Fibroblast of lung (primary cell): ENCODE measurements at places on chromosomes 7 and 10. TPM values are rescaled to one million over a fixed set of nuclear protein-coding genes. Genes with fewer than 3 reads are reported as not detected.

DNA sequence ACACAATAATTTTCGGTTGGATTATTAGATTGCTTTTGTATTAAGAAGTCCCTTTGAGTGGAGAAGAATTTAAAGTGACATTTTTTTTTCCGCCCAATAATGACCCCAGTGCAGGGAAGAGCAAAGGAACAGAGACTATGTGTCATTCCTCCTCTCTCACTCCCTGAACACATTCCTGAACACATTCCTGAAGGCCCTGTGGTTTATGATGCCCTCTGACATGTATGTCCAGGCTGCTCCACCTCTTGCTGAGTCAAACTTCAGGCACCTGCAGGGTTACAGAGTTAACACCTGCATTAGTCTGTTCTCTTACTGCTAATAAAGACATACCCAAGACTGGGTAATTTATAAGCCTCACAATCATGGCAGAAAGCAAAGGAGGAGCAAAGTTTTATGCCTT lies 704.0 kb upstream of the LRRN3 start:
- peak; percentile 80 for DNase-seq

GRCh38 chr7:89401099-89401498 lies 605.6 kb upstream of the TEX47 start:
- DNase-seq, result no peak

- peak; percentile 25 for DNase-seq
Observed at GRCh38 chr7:157278791-157279724, 57.7 kb upstream of the DNAJB6 start.

DNA sequence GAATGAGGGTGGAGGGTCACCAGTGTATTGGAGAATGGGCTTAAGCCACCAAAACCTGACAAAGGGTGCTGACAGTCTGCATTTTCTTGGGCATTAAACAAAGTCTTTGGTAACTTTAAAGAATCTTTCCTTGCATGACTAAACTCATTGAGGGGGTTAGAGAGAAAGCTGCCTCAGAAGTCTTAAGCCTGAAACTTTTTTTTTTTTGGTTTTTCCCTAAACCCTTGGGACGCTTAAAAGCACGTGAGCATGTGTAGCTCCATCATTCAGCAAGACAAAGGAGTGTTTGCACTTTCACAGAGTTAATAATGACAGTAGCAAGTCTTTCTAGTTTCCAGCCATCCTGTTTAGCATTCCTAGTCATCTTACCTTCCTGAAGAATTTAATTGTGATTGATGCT lies 110.7 kb downstream of the LRMDA start:
- no peak for DNase-seq

- no peak for DNase-seq
Observed at GRCh38 chr10:75431180-75432111, at the start of gene LRMDA. Gene LRMDA (plus strand): TSS chr10:75431624.

DNA sequence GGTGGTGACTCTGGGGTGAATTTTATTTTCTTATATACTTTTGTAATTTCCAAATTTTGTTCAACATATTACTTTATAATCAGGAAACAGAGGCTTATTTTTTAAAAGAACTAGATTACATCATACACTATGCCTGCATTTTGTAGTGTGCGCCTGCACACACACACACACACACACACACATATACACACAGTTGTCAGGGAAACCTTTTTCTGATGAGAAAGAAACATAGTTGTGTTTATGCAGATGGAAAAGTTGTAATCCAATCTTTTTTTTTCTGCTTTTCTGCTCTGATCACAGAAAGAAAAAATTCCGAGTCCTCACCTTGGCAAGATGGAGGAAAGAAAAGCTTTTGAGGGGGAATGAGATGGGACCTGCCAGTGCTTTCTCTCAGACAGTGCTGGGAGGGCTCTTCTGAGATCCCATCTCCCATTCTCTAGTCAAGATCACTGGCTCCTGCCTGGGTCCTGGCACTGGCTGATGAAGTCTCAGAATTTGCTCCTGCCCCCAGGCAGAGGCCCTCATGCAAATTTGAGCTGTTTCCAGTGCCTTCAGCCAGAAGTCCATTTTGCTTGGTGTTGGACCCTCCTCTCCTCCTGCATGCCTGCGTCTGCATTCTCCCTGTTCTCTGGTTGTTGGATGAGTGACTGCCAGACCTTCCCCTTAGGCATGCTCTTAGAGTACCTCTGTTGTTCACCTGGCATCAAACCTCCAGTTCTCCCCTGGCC lies 59.7 kb downstream of the TLL2 start:
- DNase-seq, result no peak

The CNTNAP2 gene
- not detected in 2 replicates for total RNA-seq

GRCh38 chr7:115763347-115763746 lies 267.2 kb downstream of the TFEC start:
- DNase-seq, result no peak

DNA sequence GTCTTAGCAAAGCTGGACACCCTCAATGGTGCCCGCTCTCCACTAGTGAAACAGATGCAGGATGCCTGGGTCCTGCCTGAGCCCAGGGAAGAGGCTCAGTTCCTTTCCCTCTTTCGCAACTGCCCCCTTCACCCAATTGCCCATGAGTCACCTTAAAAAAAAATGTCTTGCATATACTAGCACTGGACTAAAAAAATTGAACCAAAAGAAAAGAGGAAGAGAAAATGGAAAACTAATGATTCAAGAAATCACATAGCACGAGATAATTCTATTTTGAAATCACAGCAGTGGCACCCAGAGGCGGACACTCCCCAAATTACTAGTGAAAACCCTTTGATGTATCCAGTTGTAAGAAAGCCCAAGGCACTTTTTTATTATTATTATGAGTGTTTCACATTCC lies 972.5 kb downstream of the LRMDA start:
- peak; percentile 38 for DNase-seq

GRCh38 chr7:106736508-106737201 lies 75.7 kb upstream of the CCDC71L start:
- peak; percentile 81 for DNase-seq

The C10orf62 gene
- not detected in 2 replicates for total RNA-seq

DNA sequence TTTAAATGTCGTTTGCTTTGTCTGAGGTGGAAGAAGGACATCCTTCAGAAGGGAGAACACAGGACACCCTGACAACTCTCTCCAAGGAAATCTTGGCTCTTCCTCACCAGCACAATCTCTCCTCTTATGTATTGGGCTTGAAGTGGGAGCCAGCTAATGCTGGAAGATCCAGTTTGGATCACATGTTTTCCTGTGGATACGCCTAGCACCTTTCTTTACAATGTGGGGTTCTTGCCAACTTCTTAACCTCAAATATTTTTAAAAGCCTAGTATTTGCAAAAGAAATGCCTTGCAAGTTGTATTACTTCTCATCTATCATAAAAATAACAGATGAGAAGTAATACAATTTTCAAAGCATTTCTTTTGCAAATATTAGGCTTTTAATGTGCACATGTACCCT lies 76.4 kb downstream of the FRMD4A start:
- DNase-seq, result no peak

- no peak for DNase-seq
Observed at GRCh38 chr10:15251791-15252380, 83.4 kb upstream of the NMT2 start.

DNA sequence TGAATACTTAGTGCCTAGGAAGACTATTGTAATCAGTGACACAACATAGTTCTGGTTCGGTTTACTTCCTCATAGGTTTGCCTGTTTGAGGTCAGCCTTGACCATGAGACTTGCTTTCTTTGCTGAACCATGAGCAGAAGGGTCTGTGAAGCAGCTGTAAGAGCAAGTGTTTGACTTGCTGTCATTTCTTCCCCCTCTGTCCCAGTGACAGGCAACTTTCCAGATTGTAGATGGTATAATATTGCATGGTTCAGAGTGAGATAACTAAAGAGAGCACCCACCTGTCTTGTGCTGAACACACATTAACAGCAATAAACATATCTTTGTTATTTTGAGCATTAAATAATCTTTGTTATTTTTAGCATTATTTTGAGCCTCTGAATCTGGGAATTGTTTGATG lies 9.3 kb upstream of the RTKN2 start:
- DNase-seq, result no peak

DNA sequence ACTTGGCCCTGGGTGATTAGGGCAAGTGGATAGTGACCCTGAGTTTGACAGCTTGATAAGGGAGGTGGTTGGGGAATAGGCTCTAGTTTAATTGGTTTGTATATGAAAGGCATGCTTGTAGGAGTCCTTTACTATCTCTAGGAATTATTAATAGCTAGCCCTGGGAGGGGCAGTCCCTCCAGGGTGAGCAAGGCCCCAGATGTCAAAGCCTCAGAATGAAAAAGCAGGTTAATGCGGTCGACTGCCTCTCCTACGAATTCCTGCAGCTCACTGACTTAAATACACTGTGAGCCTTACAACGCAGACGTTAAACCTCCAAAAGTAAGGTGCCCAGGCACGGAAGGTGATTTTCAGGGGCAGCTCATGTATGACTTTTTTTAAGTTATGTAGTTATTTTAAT lies 5.2 kb upstream of the BTBD16 start:
- DNase-seq, result no peak

The VSTM4 gene
- total RNA-seq, result 4.4 and 8.1 TPM in 2 replicates

DNA sequence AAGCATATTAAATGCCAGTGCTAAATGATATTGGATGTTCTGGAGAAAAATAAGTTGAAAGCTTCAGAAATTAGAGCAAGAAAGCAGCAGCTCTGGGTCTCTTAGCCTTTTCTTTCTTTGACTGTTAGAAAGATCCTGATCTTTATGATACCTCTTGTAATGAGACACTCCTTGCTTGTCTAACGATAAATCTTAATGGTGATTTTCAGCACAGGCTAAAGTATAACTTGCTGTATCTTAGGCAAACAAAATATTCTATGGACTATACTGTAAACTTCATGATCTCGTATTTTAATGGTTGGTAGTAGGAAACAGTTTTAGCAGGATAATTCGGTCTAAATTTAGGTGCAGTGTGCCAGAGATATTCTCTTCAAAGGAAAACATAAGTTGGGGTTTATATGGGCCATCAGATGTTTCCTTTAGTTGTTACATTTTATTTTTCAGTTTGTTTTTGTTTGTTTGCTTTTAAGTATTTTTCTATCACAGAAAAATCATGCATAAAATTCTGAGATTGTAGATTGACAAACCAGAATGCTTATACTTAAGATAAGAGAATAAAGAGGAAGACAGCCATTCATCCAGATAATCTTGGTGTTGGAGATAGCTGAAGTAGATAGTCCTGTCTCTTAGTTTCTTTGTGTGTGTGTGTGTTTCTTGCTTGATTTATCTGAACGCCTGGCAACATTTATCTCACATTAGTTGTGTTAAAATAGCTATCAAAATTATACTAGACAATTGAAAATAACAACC lies 4.7 kb downstream of the CASD1 start:
- DNase-seq, result no peak

The SLC13A1 gene
- not detected in 2 replicates for total RNA-seq

DNA sequence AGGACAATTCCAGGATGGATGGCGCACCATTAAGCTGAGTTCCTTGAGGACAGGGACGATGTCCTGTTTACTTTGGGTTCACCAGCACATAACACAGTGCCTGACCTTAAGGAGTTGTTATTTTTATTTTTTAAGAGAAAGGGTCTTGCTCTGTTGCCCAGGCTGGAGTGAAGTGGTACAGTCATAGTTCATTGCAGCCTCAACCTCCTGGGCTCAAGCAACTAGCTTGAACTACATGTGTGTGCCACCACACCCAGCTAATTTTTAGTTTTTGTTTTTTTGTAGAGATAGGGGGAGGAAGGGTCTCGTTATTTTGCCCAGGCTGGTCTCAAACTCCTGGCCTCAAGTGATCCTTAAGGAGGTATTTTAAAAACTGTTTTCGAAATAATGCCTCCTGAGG lies 1.7 kb upstream of the CALU start:
- DNase-seq, result no peak

DNA sequence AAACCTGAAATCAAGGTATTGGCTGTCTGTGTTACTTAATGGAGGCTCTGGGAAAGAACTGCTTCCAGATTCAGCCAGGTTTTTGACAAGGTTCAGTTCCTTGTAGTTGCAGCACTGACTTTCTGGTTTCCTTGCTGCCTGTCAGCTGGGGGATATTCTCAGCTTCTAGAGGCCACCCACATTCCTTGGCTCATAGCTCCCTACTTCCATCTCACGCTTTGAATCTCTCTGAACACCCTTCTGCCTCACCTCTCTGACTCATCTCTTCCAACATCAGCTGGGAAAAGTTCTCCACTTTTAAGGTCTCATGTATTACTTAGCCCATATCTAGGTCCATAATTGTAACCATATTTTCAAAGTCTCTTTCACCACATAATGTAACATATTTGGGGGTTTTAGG lies 22.9 kb upstream of the GPR22 start:
- DNase-seq, result peak; percentile 68

- DNase-seq, result no peak
Observed at GRCh38 chr10:119396008-119396708, 146.4 kb downstream of the RGS10 start.

- DNase-seq, result no peak
Observed at GRCh38 chr10:114686013-114686412, 27.9 kb upstream of the ABLIM1 start.

GRCh38 chr10:111748184-111748583 lies 435.4 kb downstream of the GPAM start:
- DNase-seq, result no peak

- DNase-seq, result no peak
Observed at GRCh38 chr10:102668326-102669107, 24.2 kb downstream of the TRIM8 start.

DNA sequence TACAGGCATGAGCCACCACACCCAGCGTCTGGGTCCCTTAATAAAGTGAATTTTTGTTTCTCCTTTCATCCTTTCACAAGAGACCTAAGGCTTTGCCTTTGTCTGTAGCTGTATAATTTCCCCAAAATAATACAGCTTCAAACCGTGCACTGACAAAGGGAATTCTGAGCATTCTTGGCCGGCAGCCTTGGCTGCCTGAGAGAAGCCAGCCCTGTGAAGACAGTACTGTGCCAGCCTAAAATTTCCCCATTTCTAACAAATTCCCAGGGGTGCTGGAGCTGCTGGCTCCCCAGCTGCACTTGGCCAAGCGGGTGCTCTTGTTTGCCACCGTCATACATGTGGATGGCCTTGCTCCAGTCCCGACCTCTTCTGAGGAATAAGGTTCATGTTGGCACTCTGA lies 106.2 kb downstream of the ZMYND11 start:
- DNase-seq, result no peak

DNA sequence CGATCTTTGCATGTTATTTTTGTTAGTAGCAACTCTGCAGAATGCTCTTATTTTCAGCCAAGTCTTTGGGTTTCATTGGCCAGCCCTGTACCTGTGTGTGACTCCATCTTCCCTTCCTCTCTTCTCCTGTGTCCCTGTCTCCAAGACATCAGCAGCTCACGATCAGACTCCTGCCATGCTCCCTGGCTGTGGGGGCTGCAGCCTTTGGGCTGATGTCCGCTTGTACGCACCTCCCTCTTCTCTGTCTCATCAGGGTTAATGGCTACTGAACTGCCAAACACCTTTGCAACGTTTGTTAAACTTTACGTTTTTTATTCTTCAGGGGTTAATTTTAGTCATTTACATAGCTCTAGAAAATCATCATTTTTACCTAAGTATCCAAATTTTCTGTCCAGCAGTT lies 103.5 kb upstream of the RET start:
- no peak for DNase-seq

DNA sequence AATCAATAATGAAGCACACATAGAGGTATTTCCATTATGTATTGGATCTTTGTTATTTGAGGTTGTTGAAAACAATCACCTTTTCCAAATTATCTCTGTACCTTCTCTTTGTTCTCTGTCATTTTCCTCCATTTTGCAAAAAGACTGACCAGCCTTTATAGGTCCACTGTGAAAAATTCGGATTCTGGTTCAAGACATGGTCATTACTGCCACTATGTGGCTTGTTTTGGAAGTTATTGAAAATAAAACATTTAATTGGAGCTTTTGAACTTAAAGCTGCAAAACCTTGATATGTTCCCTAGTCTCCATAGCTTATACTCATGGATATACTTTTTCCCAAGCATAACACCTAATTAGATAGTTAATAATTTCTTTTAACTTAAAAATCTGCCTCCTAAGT lies 1094.4 kb downstream of the NRG3 start:
- DNase-seq, result peak; percentile 23

The CALCR gene
- not detected in 2 replicates for total RNA-seq

- no peak for DNase-seq
Observed at GRCh38 chr7:133274265-133274664, 21.4 kb downstream of the EXOC4 start.
